ENCODE measurements at places on chromosomes 11 and 22.

GRCh38 chr22:39317084-39317774 is 2.2 kb downstream of the RPL3 start:
- no peak for DNase-seq

DNA sequence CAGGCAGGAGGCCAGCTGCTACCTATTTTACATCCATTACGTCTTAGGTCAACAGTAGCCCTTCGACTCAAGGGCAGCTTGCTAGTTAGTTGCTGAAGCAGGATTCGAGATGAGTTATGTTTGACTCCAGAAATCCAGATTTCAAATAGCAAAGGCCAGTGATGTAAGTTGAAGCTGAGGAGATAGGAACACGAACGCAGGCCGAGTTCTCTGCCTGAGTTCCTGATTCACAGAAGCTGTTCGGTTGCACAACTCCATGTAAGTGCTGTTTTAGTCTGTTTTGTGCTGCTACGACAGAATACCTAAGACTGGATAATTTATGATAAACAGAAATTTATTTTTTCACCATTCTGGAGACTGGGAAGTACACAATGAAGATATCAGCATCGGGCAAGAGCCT is 111.2 kb downstream of the SLC1A2 start:
- DNase-seq = no peak

GRCh38 chr11:82117362-82117761 is 616.3 kb downstream of the FAM181B start:
- no peak for DNase-seq

DNA sequence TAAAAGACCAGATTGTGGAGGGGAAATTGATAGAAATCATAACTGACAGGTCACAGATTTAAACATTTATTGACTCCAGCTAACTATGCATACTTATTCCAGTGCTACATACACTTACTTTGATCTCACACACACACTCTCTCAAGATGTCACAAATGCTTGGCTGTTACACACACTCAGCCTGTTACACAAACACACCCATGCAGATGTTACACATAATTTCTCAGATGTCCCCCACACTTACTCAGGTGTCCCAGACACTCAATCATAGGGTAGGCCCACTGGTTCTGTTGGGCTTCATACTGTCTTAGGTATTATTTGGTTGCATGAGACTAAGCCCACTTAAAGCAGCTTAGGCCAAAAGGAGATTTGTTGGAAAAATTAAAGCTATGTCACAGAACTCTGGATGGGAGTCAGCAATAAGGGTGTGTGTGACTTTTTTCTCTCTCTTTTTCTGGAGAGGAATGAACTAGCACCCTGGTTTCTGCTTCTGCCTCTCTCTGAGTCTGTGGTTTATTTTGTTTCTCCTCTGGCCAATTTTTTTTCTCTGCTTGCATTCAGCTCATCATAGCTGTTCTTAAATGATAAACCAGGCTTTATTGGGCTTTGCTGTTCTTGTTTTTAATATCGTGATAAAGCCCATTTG is 179.4 kb downstream of the INSC start:
- no peak for DNase-seq

DNA sequence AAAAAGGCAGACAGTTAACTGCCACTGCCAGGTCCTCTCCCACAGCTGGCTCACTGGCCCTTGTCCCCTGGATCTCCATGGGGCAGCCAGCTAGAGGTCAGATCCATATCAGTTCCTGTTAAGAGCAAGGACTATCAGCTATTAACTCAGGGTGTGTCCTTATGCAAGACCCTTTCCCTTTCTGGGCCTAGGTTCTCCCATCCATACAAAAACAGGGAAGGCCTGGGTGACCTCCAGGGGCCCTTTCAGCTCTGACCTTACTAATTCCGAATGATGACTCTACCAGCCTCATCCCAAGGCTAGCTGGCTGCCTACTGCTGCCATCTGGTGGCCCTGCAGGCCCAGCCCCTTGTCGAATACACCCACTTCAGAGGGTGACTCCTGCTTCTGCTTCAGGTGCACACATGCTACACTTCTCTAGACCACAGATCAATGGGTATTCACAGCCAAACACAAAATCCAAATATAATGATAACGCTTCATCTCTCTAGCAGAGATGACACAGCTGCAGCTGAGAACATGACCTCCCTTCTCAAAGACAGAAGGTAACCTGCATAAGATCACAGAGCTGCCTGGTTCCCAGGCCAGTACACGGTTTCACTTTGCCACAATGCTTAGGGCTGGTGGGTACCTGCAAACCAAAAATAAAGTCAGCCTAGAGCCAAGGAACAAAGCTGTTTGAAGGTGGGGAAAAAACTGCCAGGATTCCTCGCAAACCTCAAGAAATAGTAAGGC is 34.1 kb downstream of the SERGEF start:
- DNase-seq = no peak

DNA sequence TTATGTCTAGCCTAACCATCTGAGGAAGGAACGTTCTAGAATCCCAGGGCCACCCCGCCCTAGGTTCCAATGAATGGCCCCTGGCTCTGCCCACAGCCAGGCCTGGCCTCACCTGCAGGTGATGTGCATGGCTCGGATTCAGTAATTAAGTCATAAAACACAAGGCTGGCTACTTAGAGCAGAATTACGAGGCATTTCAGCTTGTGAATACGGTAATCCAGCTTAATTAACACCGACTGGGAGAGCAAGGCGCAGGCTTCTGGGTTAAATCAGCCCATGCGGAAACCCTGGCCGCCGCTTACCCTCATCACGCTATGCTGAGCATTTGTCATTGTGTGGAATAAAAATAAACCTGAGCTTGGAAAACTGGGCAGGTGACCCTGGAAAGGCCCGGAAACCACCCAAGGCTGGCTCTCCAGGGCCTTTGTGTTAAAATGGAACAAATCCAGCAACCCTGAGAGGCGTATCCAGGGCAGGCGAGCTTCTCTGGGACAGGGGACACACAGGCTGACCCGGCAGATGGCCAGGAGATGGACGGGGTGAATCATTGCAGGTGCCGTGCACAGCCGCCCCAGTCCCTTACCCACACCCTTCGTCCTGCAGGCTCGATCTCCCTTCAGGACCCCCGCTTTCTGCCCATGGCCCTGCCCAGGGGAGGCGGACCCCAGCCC is 220.2 kb downstream of the CTTN start:
- DNase-seq = peak; percentile 72

- no peak for DNase-seq
Observed at GRCh38 chr22:22346401-22347107, 102.0 kb downstream of the VPREB1 start.

GRCh38 chr11:11135820-11136476 is 217.1 kb downstream of the CSNK2A3 start:
- DNase-seq = no peak

GRCh38 chr11:20566591-20567434 is 32.6 kb upstream of the SLC6A5 start:
- DNase-seq = no peak

DNA sequence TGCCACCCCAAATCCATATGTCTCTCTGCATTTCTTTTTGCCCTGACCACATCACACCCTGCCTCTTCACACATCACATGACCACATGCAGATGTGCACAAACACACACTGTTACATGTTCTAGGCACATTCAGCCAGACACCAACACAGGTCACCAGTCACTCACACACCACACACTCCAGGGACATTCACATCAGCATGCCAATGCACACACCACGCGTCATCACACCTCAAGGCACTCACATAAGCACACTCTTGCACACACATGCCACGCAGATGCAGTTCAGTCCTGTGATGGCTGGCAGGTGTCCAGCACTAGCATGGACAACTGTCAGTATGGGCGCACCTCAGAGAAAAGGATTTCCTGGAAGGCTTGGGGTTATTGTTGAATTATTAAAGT is 77.0 kb upstream of the MYOD1 start:
- no peak for DNase-seq

DNA sequence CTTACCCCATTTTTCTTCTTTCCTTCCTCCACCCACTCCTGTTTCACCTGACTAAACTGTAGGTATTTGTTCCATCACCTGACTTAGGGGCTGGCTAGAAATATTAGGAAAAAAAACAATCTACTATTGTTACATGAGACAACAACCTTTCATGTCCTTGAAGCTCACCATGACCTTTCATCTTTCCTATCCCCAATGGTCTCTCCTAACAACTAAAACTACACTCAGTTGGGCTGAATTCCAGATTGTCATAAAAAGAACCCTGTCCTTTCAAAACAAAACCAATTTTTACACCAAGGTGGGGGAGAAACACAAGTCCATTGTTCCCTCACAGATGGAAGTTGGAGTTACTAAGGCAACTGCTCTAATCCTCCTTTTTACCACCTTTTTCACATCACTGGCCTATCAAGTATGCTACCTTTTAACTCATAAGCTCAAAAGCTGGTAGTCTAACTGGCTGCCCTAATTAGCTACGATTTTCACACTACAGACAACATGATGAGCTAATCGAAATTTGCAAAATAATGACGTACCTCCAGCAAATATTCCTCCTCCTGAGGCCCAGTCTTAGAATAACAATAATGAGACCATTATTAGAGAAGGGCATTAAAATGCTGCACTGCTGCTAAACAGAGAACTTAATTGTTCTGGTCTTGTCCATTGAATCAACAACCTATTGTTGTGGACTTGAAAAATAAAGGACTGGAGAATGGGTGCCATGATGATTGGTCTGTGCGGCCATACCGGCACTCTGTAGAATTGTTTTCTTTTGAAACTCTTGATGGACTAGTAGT is 46.5 kb upstream of the SOX6 start:
- DNase-seq = peak; percentile 82

- peak; percentile 75 for DNase-seq
Observed at GRCh38 chr11:27553186-27553585, 46.6 kb upstream of the LIN7C start.

DNA sequence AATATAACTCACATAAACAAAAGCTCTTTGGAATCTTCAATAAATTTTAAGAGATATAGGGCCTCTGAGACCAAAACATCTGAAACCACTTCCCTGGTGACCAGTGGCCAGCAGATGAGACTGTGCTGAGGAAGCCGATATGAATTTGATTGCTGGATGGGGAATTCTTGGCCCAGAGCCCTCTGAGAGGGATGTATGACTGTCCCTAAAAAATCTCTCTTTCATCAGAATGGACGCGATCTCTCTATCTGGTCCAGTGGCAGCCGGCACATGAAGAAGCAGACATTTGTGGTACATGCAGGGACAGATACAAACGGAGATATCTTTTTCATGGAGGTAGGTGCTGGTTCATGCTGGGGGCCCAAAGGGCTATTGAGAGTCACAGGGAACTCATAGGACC is 37.5 kb downstream of the MYBPC3 start:
- DNase-seq = no peak

DNA sequence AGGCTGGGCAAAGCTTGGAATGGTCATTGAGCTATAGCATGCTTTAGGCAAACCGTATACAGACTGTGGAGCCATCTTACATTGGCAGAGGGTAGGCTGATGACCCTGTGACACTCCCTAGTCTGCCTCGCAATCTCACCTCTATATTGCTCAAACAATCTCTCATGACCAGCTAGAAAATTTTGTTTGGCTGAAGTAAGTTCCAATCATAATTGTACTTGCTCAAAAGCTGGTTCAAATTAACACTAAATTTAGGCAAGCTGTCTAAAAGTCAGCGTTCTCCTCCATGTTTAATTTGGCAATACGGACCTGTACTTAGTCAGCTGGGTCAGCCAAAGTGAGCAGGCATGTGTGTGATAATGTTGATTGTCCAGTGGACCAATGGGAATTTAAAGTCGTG is 133.0 kb downstream of the SWAP70 start:
- DNase-seq = no peak

DNA sequence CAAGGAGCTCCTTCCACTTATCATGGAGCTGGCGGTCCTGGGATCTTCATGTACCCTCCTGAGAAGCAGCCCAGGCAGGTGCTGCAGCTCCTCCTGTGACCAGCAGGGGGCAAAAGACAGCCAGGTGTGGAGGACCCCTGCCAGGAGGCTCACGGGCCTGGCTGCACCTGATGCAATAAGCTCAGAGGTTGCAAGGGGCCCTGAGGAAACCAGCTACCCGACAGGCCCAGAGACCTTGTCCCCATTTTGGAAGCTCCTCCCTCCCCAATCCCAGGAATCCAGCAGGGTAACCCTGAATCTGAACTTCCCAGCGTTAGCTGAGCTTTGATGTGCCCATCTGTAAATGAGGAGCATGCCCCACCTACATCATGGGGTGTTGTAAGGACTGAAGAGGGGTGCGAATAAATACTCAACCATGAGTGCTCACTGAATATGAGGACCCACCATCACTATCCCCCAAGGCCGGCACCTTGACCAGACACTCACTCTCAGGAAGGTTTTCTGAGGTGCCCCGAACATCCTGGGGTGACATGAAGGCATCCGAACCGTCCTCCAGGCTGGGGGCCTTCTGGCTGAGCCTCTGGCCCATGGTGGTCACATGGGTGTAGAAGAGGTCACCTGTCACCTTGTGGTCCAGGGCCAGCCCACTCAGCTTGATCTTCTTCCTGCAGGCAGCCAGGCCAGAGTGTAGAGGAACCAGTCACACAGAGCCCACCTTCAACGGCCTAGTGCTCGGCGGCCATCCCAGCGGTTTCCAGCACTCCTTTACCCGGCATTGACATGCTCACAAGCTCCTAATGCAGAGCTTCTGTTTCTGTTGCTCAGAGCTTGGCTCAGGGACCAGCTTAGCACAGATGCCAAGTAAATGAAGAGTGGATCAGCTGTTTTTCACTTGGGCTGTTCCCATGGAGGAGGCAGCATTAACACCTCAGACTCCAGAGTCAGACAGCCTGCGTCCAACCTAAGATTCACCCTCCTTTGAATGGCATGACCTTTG is 21.7 kb downstream of the SLC43A1 start:
- DNase-seq = no peak

GRCh38 chr11:48019217-48019584 is 38.8 kb downstream of the PTPRJ start:
- peak; percentile 64 for DNase-seq

GRCh38 chr11:35664977-35665441 is 2.4 kb downstream of the TRIM44 start:
- no peak for DNase-seq

DNA sequence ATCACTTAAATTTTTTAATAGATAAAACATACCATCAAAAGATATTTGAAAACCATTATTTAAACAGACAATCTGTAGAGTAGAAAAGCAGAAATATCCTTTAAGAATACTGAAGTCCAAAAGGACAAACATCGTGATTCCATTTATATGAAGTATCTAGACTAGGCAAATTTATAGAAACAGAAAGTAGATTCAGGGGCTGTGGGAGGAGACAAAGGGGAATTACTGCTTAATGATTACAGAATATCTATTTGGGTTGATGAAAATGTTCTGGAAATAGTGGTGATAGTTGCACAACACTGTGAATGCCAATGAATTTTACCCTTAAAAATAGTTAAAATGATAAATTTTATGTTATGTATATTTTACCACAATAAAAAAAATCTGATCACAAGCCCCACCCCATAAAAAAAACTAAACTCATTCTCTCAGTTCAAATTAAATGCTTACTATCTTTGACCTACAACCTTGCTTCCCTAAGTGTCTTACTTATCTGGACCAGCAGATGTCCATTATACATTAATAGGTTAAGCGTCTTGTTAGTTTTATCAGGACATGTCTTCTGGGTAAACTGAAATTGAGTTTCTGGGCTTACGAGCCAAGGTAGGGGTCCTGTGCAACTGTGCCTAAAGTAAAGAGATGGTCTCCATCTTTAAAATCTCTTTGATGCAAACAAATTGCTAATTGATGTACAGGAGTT is 86.3 kb downstream of the FCHSD2 start:
- DNase-seq = no peak

- DNase-seq = peak; percentile 48
Observed at GRCh38 chr11:21460082-21460481, 732.8 kb upstream of the ANO5 start.

- no peak for DNase-seq
Observed at GRCh38 chr22:19203834-19204233, 25.3 kb upstream of the SLC25A1 start.

All from retinal pigment epithelial cell (primary cell).